Activated CD8-positive, alpha-beta T cell treated with anti-CD3 and anti-CD28 coated beads, Interleukin-2, amount 10 ng/mL, durations not matched to agents 7 days and 5 days (primary cell): ENCODE measurements at places on chromosomes 2 and 18. TPM values are rescaled to one million over a fixed set of nuclear protein-coding genes. Genes with fewer than 3 reads are reported as not detected.

DSG4 gene
- not detected for total RNA-seq

GRCh38 chr2:204012072-204012653, 75.6 kb downstream of the ICOS start:
- DNase-seq, result no peak

GRCh38 chr18:59902993-59903610, 3.3 kb downstream of the PMAIP1 start:
- DNase-seq, result no peak

DNA sequence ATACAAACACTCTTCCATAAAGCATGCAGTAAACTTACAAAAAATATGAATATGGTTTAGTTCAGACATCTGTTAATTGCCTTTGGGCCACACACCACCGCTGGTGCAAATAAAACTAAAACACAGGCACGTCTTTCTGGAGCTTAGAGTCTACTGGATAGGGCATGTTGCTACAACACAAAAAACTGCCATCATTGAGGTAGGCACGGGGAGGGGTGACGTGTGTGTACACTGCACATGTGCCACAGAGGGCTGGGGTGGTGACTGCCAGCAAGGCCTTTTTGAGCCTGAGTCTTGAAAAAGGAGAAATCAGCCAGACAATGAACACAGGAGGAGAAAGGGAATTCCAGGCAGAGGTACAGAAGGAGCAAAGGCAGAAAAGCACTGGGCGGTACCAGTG, 5.1 kb downstream of the SERPINE2 start:
- no peak for DNase-seq

DNA sequence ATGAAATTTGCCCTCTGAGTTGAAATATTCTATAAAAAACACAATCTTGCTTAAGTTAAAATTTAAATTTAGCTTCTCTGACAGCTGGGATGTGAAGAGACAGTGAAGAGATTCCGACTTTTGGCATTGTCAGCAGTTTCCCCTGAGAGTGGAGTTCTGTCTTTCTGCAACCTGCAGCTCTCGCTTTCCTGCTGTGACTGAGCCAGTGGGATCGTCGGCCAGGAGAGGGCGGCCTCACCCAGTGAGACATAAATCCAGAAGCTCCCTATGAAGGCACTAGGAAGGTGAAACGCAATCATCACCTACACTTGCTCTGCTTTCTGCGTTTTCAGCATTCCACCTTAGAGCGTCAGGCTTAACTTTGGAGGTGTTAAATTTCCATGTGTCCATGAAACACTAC, 75.4 kb upstream of the HNMT start:
- no peak for DNase-seq

DNA sequence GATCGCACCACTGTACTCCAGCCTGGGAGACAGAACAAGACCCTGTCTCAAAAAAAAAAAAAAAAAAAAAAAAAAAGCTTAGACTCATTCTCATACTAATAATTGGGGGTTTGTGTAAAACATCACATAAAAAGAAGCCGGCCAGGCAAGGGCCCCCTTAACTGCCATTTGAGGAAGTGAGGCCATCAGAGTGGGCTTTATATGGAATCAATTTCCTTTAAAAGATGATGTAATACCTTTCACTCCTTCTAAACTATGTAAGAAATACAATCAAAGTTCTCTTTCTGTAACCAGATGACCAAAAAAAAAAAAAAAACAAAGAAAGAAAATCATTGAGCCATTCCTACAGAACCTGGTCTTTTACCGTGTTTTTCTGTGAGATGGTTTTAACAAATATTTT, 13.1 kb upstream of the GPR55 start:
- no peak for DNase-seq

HRH4 gene
- not detected for total RNA-seq

DNA sequence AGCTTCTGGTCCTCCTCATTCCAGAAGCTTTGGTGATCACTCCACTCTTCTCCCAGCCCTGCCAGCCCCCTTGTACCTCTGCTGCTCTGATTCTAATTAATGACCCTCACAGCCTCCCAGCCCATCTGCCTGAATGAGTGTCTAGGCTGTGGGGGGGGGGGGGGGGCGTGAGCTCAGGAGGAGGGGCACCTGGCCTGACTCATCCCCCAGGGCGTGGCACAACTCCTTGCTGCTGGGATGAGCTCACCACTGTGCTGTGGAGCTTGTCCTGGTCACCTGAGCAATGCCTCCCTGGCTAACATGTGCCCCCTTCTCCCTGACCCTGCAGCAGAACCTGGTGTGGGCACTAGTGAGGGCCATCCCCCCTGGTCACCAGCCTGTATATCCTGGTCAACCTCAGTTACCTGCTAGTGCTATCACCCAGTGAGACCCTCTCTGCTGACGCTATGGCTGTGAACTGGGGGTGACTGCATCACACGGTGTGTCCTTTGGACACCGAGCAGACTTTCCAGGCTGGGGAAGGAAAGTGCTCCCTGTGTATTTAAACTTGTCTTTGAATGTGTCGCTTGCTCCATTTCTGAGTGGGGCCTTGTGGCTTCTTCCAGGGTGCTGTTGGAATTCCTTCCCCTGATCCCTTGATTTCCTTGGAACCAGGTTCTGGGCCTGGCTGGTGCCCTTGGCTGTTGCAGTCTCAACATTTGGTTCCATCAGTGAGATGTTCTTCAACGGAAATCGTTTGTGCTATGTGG, 41.5 kb upstream of the PUM2 start:
- DNase-seq, result no peak

- DNase-seq, result no peak
These were observed 47.9 kb upstream of the RAB12 start for GRCh38 chr18:8561123-8561910.

THSD7B gene
- not detected for total RNA-seq

- no peak for DNase-seq
These were observed 332.1 kb upstream of the ETAA1 start for GRCh38 chr2:67065046-67065445.

DNA sequence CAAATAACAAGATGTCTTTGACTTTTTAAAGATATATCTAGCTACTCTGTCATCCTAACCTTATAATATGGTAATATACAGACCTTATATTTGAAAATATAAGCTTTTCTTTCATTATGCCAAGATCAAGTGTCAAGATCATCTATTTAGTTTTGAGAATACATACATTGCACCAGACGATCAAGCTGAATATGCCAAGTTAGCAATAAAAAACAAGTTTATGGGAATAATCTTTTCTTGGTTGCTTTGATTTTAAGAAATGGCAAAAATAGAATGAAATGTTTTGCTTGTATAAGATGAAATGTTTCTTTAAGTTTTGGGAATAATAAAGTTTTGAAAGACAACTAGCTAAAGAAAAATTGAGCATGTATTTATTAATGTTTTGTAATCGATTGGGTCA, 163.8 kb downstream of the DPP4 start:
- no peak for DNase-seq

DNA sequence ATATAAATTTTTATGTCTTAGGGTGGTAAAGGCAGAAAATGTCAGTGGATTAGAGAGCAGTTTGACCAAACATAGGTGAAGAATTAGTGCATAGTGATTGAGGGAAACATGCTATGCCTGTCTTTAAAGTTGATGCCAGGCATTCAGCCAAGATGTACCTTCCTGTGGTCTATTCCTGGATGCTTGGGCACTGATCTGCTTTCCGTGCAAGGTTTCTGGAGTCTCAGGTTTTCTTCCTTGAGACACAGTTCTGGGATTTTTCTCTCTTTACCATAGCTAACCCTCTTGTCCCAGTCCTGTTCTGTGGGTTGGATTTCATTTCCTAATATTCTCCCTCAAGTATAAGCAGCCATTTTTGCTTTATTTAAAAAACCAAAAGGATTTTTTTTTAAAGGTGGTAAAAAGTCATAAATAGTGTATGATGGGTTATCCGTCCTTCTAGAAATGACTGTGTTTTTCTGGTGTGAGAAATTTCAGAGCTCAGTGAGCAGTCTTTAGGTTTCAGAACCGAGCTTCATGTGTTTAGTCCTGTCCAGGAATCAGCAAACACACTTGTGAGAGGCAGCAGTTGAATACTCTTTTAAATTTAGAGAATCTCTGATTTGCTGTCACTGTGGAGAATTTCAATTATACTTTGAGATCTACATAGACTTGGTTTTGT, 43.0 kb upstream of the CYBRD1 start:
- no peak for DNase-seq

DNA sequence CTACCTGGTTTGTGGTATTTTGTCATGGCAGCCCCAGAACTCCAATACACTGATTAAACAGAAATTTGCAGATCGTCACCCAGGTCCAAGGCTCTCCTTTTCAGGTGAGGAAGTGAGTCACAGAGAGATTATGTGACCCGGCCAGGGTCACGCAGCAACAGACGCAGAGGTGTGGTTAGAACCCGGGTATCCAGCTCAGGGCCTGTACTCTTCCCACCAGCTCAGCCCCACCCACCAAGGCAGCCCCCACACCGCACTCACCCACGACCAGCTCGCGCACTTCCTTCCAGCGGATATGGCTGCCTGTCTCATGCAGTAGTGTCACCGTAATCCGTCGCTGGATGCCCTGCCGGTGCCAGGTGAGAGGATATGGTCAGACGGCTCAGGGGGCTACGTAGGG, 48.1 kb downstream of the AQP12A start:
- peak; percentile 67 for DNase-seq

CCDC178 gene
- total RNA-seq, result not detected

CD8B2 gene
- 3.7 TPM for total RNA-seq

DNA sequence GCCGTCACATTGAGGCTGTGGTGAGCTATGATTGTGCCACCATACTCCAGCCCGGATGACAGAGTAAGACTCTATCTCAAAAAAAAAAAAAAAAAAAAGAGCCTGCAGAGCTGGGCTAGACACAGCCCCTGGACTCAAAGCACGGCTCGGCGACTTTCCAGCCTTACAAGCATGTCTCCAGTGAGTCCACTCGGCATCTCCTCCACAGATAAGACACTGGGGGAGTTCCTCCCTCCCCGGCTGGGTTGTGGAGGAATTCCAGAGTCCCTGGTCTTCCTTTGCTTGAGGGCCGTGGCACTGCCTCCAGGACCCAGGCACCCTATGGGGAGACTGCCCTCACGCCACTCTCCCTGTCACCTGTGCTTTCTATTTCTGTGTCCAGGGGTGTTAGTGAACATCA, 30.9 kb upstream of the RPL31 start:
- no peak for DNase-seq

DNA sequence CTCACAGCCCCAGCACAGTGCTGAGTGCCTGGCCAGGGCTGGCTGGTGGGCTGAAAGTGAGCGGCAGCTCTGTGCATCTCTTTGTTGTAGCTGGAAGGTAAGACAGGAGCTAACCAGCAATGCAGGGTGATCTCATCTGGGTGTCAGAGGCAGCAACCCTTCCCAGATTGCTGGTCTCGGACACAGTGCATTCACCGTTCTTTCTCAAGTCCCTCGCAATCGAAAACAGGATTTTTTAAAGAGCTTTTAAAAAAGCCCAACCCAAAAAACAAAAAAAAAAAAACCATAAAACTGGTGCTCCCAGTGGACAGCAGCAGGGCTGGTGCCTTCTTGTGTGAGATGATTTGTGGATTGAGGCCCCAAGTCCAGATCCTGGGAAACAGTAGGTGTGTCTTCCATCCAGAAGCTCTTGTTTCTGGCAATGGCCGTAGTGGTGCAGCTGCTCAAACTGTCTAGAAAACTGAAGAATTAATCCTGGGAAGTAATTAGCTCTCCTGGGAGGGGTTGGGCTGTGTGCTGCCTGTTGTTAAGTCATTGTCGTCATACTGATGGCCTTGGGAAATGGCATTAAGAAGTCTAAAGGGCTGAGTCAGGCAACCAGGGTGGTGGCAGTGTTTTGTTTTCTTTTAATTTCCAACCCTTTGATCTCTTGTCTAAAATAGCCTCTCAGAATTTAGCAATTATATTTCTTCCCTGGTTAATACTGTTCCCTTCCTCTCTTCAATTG, 156.7 kb downstream of the KLHL29 start:
- DNase-seq, result no peak

GRCh38 chr2:225693259-225693658, 293.7 kb downstream of the NYAP2 start:
- no peak for DNase-seq

CCDC148 gene
- 0.16 TPM for total RNA-seq

- DNase-seq, result no peak
These were observed 82.0 kb downstream of the SGPP2 start for GRCh38 chr2:222506230-222506935.

DNA sequence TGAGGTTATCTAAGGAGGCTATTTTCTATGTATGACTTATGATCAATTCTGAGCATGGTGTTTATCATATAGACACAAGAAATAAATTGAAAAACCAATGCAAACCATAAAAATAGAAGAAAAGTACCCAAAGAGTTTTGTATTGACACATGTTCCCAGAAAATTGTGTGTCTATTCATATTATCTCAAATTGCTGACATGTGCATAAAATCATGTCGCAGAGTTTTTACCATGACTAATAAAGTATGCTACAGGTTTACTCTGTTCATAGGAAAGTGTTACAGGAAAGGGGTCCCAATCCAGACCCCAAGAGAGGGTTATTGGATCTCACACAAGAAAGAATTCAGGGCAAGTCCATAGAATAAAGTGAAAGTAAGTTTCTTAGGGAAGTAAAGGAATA, 290.7 kb upstream of the NRXN1 start:
- DNase-seq, result no peak

DNA sequence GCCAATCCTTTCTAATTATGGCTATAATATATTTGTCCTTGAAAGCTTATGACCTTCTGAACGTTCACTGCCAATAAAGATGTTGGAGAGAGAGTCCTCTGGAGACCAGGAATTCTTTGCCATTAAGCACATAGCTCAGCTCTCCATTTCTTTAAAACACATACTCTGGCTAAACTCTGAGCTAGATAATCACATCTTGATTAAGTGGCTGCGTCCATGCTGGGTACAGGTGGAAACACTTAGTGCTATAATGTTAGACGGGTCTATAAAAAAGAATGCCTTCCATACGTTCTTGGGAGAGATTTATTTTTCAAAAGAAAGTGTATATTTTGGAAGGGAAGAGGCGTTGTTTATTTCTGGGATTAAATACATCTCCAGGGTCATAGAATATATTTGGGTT, 314.5 kb downstream of the LPIN1 start:
- no peak for DNase-seq

CD8A gene
- total RNA-seq, result 675 TPM

DNA sequence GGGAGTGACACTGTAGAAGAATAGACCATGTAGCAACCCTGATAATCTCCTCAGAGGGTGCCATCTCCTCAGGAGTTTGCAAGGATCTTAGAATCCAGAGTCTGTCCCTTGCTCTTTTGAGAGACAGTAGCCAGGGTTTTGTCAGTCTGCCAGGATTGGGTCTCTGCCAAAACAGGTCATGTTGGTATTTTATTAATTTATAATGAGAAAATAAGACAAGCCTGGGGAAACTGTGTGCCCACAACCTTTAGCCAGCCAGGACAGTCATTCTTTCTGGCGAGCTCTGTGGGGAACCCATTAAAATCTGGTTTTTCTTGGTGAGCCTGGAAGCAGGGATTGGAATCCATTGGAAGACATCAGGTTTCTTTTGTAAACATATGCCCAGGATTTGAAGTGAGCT, 78.6 kb downstream of the PTPRM start:
- DNase-seq, result no peak

DNA sequence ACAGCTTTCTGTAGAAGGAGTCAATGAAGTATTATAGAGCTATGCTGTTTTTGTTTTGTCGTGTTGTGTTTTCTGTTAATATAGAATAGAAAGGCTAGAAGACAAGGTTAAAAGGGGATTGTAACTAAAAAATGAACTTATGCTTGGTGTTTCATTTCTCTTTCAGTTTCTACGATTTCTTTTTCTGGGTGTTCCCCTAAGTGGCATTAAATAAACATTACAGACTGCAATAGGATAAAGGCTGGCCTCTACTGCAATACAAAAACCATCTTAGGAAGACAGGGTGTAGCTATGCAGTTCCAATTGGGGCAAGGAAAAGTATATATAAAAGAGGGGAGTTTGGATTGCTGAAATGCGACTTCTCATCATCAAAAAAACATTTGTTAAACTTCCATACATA, 1609.7 kb upstream of the ACVR2A start:
- DNase-seq, result no peak

ANO7 gene
- 0.29 TPM for total RNA-seq
